CD14-positive monocyte (primary cell): ENCODE measurements at places on chromosomes 11 and 22.

DNA sequence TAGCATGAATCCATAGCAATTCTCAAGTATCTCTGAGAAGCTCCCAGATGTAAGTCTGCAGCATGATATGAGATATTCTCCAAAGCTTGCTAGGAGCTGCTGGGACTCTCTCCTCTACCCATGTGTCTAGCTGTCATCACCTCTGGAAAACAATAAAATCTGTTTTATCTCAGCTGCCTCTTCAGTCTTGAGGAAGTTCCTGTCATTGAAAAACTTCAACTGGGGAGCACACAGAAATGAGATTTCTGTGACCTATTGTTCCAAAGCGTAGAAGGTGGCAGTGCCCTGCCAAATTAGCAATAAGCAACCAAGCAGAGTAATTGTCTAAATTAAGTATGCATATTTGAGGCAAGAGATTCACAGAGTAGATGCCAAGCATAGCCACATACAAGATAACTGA, 1380.6 kb upstream of the RAG2 start:
- DNase-seq, result no peak

DNA sequence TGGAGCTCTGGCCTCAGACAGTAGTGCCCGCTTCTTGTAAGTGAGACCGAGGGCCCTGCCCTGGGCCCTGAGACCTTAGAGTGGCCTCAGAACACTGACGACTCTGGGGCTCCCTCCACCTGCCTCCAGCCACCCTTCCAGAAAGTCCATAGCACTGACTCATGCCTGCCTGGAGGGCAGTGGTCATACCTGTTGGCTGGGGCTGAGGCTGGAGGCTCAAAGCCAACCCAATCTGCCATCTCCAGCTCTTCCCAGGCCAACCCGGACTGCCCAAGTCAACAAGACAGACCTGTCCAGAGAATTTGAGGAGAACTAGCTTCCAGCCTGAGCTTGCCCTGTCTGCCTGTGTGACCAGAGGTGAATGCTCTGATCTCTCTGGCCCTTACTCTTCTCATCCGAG, 66.9 kb upstream of the TTLL12 start:
- no peak for DNase-seq

GRCh38 chr11:45082744-45083543, 63.5 kb upstream of the PRDM11 start:
- peak; percentile 48 for DNase-seq

DNA sequence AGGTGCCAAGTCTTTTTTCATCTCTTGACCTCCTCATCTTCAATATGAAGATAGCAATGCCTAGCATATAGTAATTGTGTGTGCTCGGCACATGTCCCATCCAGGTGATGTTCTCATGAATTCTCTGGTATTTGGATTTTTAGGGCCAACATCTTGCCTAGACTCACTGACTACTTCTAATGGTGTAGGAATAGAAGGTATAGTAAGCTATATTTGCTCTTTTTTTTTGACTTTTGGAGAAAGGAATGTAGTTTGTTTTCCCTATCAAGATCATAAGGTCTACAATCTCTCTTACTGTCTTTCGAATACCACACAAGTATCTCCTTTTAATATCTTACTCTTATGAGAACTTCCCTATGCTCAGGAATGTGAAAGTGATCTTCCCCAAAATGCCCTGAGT, 3.2 kb downstream of the HBD start:
- DNase-seq, result no peak

DNA sequence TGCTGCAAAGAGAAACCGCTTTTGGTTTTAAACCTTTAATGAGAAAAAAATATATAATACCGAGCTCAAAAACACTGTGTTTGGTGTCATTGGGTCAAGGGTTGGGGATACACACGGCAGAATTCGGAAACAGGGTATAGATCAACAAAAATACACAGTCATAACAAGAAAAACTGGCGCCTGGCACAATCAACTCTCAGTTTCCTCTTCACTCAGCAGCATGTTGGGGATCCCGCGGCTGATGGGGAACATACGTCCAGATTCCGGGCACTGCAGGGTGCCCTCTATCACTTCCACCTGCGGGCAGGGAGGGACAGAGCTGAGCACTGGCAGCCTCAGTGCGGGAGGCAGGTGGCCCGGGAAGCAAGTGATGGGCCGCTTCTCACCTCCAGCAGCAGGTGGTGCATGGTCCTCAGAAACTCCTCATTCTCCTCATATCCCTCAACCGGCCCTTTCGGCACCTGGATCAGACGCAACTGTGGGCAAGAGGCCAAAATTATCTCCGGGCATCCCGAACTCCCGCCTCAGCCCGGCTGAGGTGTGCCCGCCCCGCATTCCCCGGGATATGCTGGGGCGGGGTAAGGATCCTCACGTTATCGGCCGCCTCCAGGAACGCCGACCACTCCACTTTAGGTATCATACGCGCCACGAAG, 561 bp downstream of the TRMT112 start:
- DNase-seq, result no peak

- no peak for DNase-seq
Measured at GRCh38 chr22:48433647-48434046, 1394.0 kb downstream of the BRD1 start.

DNA sequence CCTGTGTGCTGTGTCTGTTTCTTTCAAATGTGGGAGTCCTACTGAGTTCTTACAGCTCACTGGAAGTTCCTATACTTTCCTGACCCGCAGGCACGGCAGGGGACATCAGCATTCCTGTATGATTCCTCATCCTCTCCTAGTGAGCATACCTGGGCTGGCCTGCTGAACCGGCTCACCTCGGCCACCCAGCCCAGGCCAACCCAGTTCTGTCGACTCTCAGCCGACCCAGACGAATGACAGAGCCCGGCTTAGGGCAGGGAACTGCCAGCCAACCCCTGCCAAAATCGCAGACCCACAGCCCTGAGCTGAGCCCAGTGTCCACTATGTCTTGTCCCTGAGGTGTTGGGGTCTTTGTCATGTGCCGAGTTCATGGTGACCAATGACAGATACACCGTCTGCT, 339.7 kb downstream of the BRD1 start:
- no peak for DNase-seq

GRCh38 chr11:89168396-89168795, 9.3 kb upstream of the TYR start:
- no peak for DNase-seq

DNA sequence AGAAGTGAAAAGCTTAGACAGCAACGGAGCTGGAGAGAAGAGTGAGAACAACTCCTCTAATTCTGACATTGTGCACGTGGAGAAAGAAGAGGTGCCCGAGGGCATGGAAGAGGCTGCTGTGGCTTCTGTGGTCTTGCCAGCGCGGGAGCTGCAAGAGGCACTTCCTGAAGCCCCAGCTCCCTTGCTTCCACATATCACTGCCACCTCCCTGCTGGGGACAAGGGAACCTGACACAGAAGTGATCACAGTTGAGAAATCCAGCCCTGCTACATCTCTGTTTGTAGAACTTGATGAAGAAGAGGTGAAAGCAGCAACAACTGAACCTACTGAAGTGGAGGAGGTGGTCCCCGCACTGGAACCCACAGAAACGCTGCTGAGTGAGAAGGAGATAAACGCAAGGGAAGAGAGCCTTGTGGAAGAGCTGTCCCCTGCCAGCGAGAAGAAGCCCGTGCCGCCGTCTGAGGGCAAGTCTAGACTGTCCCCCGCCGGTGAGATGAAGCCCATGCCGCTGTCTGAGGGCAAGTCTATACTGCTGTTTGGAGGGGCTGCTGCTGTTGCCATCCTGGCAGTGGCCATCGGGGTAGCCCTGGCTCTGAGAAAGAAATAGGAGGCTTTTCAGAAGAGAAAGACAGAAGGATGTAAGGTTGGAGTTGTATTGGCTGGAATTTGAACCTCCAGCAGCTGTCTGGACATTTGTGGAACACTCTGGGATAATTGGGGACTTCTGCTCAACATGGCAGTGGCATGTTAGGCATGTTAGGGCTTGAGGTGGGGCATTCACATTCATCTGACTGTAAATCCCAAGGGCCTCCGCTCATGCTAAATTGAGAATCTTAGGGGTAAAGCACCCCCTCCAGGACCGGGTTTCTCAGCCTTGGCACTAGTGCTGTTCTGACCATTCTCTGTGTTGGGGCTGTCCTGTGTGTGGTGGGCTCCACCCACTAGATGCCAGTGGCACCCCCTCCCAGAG, 47.1 kb downstream of the BID start:
- DNase-seq, result peak; percentile 25

- DNase-seq, result no peak
Measured at GRCh38 chr11:74084796-74085541, 76.1 kb upstream of the UCP3 start.

- DNase-seq, result no peak
Measured at GRCh38 chr11:130088919-130089673, 19.4 kb downstream of the APLP2 start.

DNA sequence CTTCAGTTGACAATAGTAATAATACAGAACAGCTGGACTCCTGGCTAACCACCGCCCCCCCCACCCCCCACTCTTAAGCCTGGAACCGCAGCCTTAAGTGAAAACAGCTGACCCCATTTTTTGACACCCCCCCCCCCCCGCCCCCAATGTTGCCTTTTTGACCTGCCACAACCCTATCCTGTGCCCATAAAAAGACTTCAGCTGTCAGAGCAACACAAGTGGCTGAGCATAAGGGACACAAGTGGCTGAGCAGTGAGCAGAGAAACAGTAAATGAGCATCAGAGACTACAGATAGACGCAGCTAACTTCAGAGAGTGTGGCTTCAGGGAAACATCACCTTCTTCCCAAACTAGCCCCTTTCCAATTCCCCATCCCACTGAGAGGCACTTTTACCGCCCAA, 1493.8 kb downstream of the LRRC4C start:
- no peak for DNase-seq

DNA sequence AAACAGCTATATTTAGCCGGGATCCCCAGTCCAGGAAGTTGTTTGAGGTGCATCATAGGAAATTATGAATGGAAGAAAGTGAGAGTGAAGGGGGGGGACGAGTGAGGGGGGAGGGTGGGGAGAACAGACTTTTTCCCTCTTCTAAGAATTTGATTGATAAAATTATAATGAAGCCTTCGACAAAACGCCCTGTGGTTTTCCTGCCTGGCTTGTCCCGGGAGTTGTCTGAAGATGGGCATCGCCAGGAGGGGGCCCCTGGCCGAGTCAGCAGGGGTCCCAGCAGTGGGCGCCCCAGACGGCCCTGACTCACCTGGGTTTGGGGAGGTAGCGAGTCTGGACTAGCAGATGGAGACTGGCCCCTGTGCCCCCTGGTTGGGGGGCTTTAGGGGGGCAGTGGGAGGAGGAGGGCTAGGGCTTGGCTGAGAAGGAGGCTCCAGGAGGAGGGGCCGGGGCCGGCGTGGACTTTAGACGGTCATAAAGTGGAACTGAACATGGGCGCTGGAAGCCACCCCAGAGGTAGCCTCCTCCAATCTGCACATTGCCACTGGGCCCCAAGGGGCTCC, 336 bp upstream of the LIF start:
- no peak for DNase-seq

DNA sequence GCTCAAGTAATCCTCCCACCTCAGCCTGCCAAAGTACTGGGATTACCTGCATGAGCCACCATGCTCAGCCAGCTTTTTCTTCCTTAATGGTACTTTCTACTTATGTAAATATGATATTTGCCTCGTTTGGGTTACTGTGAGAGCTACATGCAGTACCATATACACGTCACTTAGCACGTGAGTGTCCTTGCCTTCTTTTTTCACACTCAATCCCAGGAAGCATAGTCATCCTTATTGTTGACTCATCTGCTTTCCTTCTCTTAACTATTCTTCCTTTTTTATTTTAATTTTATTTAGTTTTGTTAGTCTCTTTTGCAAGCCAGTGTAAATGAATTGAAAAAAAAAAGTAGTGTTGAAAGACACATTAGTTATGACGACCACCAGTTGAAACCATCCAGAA, 205.9 kb downstream of the HIPK3 start:
- no peak for DNase-seq

GRCh38 chr22:41862160-41862529, 29.2 kb downstream of the SREBF2 start:
- DNase-seq, result no peak

GRCh38 chr11:106186630-106187029, 109.2 kb downstream of the AASDHPPT start:
- no peak for DNase-seq

DNA sequence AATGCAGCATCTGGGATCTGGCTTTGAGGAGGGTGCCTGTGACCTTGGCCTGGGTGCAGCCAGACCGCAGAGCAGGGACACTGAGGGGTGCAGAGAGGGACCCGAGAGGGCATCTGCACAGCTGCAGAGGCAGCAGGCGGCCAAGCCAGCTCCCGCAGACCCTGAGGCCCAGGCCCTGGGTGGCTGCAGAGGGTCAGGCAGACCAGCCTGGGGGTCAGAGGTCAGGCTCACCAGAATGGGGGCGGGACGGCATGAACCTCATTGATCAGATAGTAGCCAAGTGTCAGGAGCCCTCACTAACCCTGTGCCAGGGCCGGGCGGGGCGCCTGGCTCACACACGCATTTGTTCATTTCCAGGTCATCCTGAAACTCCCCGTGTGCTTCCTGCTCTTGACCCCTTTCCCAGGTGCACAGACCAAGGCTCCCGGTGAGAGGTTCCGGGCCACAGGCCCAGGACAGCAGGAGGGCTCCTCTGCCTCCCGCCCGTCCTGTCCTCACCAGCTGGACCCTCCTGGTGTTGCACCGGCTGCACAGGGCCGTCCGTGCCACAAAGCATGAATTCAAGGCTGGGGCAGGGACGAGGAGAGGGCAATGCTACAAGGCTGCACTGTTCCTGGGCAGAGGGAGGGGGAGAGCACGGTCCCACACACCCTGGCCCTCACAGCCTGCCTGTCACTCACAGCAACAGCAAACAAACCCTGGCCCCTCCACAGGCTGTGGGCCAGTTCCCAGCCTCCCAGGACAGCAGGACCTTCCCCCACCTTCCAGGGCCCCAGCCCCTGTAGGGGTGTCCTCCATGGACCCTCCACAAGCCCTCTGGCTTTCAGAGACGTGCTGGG, 3.3 kb downstream of the RTN4R start:
- no peak for DNase-seq

- no peak for DNase-seq
Measured at GRCh38 chr11:74457356-74457755, 10.0 kb downstream of the KCNE3 start.

- DNase-seq, result no peak
Measured at GRCh38 chr11:117511483-117511930, 183.9 kb downstream of the CEP164 start.

DNA sequence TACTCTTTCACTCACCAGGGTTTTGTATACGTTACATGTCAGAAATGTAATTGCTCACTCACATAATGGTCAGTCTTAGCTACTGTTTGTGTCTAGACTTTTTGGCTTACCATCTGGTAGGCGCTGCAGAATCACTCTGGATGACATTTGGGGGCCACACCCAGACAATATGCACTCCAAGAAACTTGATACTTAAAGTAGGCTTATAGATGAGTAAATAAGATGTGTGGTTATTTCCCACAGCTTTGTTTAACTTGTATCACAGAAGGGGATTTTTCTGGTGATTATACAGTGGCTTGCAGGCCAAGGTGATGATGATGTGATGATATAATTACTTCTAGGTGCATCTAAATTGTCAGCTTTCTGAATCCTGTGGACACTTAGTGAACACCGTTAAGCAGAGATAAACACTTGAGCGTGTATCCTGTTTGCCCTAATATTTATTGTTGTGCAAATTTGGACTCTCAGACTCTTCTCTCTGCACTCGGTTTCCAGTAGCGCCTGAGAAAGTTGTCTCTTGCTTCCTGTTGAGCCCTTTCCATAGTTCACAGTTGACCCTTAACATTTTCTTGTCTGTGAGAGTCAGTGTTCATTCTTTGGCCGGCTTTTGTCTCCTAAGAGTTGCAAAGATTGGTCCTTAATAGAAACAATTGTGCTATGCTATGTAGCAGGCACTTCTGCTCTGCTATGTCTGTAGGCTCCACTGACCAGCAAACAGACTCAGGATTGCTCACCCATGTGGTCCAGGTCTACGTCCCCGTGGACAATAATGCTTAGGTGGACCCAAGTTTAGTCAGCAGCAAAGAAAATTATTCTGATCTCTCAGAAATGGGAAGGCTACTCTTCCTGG, 89.3 kb downstream of the PRR5L start:
- DNase-seq, result no peak
